ENCODE measurements at places on chromosomes 6 and 20. TPM values are rescaled to one million over a fixed set of nuclear protein-coding genes. Genes with fewer than 3 reads are reported as not detected.

Gene TCF21
- not detected for total RNA-seq

Gene CCDC170
- 0.11 TPM for total RNA-seq

Gene RNF144B
- 0.52 TPM for total RNA-seq

Gene MCCD1
- total RNA-seq, result not detected

Gene UBE2V1
- total RNA-seq, result 111 TPM

Gene C6orf52
- total RNA-seq, result 2.6 TPM

Gene HDGFL1
- total RNA-seq, result not detected

Gene HTR1B
- total RNA-seq, result 0.18 TPM

Gene SLC2A4RG
- total RNA-seq, result 86.9 TPM

Gene OR2W1
- total RNA-seq, result not detected

Gene TMC2
- not detected for total RNA-seq

Gene GSTA1
- not detected for total RNA-seq

Gene TNFAIP3
- total RNA-seq, result 20.3 TPM

Gene CALHM4
- not detected for total RNA-seq

Gene SMLR1
- not detected for total RNA-seq
